ENCODE measurements at places on chromosomes 4 and X.

- no peak for DNase-seq
These were observed 244.1 kb downstream of the RAB28 start for GRCh38 chr4:13240066-13240465.

DNA sequence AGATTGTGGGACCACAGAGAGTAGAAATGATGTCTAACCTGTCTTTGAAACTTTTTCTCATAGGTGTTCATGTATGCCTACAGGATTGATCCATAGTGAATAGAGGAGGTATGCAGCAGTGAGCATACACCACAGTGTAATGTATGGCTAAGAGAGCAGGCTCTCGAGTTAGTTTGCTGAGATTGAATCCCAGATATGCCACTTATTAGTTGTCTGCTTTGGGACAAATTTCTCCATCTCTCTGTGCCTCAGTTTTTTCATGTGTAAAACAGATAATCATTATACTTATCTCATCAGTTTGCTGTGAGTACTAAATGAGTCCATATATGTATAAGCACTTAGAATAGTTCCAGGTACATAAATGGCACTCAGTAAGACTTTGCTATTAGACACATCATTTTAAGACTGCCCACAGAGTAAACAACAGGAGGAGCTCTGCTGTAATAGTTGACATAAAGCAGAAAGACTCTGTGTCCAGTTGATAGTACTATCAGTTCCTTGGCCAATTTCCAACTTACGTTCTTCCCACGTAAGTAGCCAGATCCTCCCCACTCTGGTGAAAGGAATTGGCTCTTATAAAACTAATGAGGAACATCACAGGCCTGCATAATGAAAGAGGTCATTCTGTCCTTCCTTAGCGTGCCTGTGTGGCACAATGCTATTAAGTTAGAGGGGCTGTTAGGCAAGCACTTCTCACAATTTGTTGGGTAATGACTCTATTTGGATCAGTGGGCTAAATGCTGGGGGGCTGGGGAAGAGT, 20.7 kb upstream of the RNF150 start:
- DNase-seq: no peak

DNA sequence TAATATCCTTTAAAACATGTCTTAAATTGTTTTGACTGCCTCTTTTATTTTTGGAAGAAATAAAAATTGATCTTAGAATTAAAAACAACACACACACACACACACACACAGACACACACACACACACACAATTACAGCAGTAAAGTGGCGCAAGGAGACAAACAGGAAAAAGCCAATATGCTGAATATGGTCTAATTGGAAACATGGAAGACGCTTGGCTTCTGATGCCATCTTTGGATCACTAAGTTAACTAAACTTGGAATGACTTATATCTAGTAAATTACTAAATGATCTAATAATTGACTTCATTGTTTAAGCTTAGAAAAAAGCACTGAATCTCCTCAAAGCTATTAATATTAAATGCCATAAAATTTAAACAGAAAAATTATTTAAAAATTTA, 1093.4 kb downstream of the ADGRL3 start:
- DNase-seq: no peak

- DNase-seq: no peak
These were observed 277.8 kb upstream of the EMCN start for GRCh38 chr4:100795581-100795980.

DNA sequence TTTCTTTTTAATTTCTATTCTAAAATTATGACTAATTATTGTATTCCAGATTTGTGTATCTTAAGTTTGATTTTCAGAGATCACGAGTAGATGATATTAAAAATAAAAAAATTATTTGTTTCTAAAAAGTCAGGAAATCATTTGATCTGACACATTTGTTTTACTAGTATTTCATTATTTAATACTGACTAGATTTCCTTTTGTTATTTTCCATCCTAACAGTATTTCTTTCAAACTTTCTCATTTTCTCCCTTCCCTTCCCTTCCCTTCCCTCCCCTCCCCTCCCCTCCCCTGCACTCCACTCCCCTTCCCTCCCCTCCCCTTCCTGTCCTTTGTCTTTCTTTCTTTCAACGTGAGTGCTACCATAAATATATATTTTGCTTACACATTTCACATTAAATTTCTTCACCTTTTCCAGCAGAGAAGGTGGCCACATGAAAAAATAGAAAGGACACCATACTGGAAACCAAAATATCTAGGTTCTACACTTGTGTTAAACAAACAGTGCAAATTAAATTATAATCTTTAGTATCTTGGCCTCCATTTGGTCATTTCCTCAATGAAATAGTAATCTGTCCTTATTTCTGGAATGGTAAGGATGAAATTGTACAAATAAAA, 1412.7 kb upstream of the IGFBP7 start:
- no peak for DNase-seq

All from inflammatory macrophage (primary cell).